ENCODE measurements at places on chromosomes 4 and X. TPM values are rescaled to one million over a fixed set of nuclear protein-coding genes. Genes with fewer than 3 reads are reported as not detected.

The FHL1 gene
- total RNA-seq: 49.2 TPM

The GAGE12G gene
- not detected for total RNA-seq

The GBA3 gene
- total RNA-seq: not detected

The RIPPLY1 gene
- total RNA-seq: not detected

The USP26 gene
- not detected for total RNA-seq

Measured in vein endothelial cell (primary cell).